Stimulated activated naive CD4-positive, alpha-beta T cell (primary cell): ENCODE measurements at places on chromosomes 4 and X.

GRCh38 chr4:79923281-79923680 is 149.7 kb downstream of the ANTXR2 start:
- DNase-seq, result no peak

GRCh38 chr4:83013902-83014301 is 3.3 kb upstream of the LIN54 start:
- DNase-seq, result no peak

DNA sequence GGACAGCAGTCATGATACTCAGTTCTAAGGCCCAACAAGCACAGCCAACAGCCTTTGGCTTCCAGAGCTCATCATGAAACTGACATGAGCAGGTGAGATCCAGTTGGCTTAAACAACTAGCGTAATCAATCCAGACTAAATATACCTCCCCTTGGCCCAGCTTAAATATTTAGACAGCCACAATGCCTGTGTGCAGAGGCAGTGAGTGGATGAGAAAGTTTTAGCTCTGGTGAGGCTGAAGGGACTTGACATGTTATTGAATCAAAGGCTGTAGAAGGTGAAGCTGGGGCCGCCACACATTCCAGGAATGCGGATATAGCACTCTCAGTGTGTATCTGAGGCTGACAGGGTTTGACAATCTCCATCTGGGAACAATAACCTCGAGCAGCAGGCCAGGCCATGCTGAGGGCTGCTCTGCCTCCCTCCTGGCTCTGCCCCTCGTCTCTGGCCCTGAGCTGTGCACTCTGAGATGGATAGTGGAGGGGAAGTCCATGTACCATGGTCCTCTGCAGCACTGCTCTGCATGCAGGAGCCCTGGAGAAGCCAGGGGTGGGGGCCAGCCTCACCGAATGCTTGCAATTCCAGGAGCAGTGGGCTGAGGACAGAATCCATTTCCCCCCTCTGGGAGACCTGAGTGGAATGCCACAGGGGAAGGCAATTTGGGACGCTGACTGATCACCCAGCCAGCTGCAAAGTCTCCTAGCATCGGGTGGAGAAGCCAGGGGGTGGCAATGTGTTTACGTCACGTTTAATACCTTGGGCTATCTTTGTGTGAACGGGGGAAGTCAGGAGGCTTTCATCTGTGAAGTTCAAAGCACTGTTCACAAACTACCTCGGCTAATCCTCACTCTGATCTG is 37.3 kb upstream of the RASL11B start:
- DNase-seq, result peak; percentile 7

- no peak for DNase-seq
These were observed 229.2 kb downstream of the FRAS1 start for GRCh38 chr4:78286281-78286680.

DNA sequence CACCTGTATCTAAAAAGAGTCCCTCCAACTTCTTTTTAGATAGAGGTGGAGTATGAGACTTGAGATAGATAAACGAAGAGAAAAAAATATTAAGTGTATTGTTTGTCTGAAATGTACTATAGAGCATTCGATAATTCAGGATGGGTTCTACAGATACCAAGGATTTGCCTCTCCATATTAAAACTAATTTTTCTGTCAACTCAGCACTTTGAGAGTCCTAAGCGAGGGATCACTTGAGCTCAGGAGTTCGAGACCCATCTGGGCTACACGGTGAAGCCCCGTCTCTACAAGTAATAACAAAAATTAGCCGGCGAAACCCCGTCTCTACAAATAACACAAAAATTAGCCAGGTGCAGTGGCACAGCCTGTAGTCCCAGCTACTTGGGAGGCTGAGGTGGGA is 1.5 kb downstream of the DNAAF6 start:
- DNase-seq, result no peak

- no peak for DNase-seq
These were observed 114.5 kb upstream of the RBPJ start for GRCh38 chr4:26206339-26206738.

DNA sequence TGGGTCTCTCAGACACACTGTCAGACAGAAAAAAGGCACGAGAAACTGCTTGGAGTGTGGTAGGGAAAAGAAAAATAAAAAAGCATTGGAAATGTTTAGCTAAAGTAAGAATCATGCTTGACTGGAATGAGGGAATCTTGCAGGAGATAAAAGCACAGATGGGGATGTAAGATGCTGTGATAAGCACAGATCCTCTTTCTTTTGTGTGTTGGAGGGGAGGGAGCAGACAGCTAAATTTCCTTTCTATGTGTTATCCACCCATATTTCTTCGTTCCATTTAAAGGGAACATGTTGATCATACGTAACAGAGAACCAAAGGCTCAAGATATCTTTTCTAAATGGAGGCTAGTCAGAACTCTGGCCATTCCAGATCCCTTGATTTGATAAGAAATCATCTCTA is 614.0 kb upstream of the LCORL start:
- no peak for DNase-seq

DNA sequence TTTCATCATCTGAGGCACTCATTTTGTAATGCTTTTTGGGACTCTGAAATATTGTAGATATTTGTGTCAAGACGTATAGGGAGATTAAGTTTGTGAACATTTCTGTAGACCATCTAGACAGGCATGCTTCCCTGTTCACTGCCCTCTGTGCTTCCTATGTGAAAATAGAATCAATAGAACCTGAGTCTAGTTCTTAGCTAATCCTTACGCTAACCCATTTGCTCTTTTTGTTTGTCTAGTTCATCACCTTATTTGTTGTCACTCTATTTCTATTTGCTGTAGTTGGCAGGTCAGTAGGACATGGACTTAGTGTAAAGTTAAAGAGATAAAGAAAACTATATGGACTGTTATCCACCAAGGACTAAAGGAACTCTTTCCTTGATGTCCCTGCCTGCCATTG is 1755.2 kb downstream of the C4orf33 start:
- DNase-seq, result no peak

- no peak for DNase-seq
These were observed 60.6 kb upstream of the NAP1L5 start for GRCh38 chr4:88758264-88758663.

GRCh38 chr4:59200992-59201391 is 1999.1 kb upstream of the ADGRL3 start:
- DNase-seq, result no peak

DNA sequence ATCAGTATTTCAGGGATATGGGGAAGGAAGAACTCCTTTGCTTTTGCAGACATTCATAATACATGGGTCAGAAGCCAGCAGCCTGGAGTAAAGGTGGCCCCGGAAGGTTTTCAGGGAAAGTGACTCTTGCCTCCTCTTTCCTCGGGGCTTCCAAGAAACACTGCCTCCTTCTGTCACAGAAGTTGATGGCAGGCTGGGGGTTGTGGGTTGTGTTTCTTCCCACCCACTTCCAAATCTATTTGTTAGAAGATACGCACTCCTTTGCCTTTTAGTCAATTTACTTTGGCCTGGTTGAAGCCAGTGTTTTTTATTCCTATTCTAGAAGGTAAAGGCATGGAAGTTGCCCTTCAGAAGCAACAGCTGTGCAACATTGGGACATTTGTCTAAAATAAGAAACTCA is 19.7 kb downstream of the KIT start:
- no peak for DNase-seq

DNA sequence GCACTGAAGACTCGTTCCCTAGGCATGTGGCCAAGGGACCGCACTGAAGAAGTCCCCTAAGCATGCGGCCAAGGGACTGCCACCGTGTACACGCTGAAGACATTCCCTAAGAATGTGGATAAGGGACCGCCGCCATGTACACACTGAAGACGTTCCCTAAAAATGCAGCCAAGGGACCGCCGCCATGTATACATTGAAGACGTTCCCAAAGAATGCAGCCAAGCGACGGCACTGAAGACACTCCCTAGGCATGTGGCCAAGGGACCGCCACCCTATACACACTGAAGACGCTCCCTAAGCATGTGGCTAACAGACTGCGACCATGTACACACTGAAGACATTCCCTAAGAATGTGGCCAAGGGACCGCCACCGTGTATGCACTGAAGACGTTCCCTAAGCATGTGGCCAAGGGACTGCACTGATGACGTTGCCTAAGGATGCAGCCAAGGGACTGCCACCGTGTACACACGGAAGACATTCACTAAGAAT is 31.5 kb downstream of the DHRSX start:
- DNase-seq, result no peak

GRCh38 chrX:153934148-153934761 is 582 bp downstream of the NAA10 start:
- no peak for DNase-seq
